Activated naive CD8-positive, alpha-beta T cell treated with anti-CD3 and anti-CD28 coated beads, Interleukin-2, amount 10 ng/mL, durations not matched to agents 7 days and 5 days (primary cell): ENCODE measurements at places on chromosomes 16 and 17.

DNA sequence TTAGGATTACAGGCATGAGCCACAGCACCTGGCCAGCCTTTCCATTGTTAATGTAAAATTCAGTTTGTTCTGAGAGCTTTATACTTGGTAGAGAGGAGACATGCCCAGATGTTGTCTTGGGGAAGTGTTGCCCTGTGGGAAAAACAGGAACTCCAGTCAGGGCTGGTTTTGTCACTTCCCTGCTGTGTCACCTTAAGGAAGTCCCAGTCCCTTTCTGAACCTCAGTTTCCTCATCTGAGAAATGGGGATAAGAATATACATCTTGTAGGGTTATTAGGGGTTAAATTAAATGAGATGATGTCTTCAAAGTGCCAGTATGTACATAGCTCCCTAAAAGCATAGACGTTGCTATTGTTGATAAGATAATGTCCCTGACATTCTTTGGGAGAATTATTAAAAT is 25.3 kb downstream of the CLEC16A start:
- H3K4me1 ChIP-seq: peaks cover 66% of the 10 kb centered on the region
- H3K27ac ChIP-seq: no peak overlapping the region
- no peak overlapping the region for H3K4me3 ChIP-seq
- H3K27me3 ChIP-seq: no peaks in the 10 kb centered on the region

GRCh38 chr16:73945631-73946030 is 351.0 kb upstream of the PSMD7 start:
- H3K36me3 ChIP-seq: no peaks in the 10 kb centered on the region
- peaks cover 2% of the 10 kb centered on the region for H3K27me3 ChIP-seq
- DNase-seq: no peak
- no peak overlapping the region for H3K27ac ChIP-seq
- no peak overlapping the region for H3K4me3 ChIP-seq
- H3K4me1 ChIP-seq: no peaks in the 10 kb centered on the region

DNA sequence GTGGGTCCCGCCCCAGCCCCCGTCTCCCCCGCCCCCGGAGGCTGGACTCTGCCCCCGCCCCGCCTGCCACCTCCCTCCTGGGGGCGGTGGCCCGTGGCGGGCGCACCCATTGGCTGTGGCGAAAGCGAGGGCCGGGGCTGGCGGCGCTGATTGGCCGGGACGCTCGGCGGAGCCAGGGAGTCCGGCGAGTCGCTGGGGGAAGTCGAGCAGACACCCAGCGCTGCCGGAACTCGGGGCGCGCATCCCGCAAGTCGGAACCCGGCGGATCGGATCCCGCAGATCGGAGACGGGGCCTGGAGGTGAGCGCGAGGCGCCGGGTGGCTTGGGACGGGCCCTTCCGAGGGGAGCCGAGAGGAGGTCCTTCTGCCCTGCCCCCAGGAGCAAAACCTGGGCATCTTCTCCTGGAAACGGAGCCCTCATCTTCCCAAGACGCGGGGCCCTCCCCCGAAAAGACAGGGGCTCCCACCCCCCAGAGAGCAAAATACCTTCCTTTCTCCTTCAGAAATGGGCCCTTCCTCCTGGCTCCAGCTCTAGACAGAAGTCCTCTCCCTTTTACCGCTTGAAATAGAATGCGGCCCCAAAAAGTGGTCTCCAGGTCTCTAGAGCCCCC is at the start of gene ABAT:
ABAT (plus strand) TSS at position 205 of the 610 bp plus-strand sequence. CDS start 61,123 bp downstream, outside the sequence.
- H3K4me3 ChIP-seq: peak within 1 kb of the TSS; percentile 85
- H3K27me3 ChIP-seq: peaks cover 4% of the 10 kb centered on the region
- peak within 1 kb of the TSS; percentile 77 for H3K27ac ChIP-seq

DNA sequence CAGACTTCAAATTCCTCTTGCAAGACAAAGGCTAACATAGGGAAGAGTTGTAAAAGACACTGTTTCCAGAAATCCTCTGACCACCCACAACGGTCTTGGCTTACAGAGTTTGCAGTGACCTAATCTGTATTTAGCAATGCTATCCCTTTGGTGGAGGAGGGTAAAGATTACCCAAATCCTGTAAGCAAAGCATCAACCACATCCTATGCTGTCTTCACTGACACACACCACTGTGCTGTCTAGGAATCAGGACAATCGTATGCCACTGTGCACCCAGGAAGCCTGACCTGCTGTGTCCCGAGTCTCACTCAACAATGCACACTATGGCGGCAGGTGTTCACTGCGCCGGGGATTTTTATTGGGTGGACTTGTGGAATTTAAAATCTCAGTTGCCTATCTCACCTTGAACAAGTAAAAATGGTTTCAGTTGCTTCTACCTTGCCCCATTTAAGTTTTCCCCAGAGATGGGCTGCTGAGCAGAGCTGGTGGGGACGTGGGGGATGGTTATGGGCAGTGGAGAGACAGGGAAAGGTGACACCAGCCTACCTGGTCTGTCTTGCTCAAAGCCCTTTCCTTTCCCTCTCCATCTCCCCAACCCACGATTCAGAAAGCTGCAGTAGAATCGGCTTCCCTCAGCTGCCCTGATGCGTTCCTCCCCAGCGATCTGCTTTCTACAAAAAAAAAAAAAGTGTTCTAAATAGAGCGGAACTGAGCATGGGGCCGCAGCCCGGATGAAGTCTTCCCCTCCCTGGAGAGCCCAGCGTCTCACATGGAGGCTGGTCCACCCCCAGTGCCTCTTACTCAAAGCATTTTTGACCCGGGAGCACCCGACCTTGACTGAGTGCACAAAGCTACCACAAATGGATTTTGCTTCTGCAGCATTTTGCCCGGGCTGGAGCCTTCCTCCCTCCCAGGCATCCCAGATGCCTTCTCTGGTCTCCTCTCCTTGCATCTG is 271.5 kb downstream of the SOX9 start:
- H3K36me3 ChIP-seq: no peaks in the 10 kb centered on the region
- no peak for DNase-seq
- no peak overlapping the region for H3K4me3 ChIP-seq
- H3K27me3 ChIP-seq: no peaks in the 10 kb centered on the region
- H3K27ac ChIP-seq: no peak overlapping the region

GRCh38 chr16:47617732-47618131 is 156.6 kb downstream of the PHKB start:
- DNase-seq: no peak
- H3K27ac ChIP-seq: no peak overlapping the region
- H3K36me3 ChIP-seq: peaks cover 17% of the 10 kb centered on the region
- no peaks in the 10 kb centered on the region for H3K27me3 ChIP-seq
- no peak overlapping the region for H3K4me3 ChIP-seq
- no peaks in the 10 kb centered on the region for H3K4me1 ChIP-seq

DNA sequence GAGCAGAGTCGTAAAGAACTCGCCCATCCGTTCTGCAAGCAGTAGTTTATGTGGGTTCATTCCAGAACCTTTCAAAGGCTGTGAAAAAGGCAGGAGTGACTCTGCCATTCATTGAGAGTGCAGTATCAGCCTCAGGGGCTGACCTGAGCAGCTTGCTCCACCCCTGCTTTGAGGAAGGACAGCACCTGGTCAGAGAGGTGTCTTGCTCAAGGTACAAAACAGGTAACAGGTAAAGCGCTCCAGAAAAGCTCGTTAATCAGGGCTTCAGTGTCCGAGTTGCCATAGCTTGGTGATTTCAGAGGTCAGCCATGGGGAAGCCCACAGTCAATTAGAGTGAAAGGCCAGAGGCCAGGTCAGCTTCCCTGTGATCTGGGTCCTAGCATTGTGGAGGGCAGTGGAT is 251.1 kb downstream of the ABCC12 start:
- no peak overlapping the region for H3K27ac ChIP-seq
- no peaks in the 10 kb centered on the region for H3K4me1 ChIP-seq
- no peak for DNase-seq
- H3K27me3 ChIP-seq: no peaks in the 10 kb centered on the region
- no peaks in the 10 kb centered on the region for H3K36me3 ChIP-seq

- H3K36me3 ChIP-seq: peaks cover 2% of the 10 kb centered on the region
- H3K4me1 ChIP-seq: peaks cover 7% of the 10 kb centered on the region
- H3K27me3 ChIP-seq: no peaks in the 10 kb centered on the region
- peak overlapping the region; percentile 28 for H3K27ac ChIP-seq
- no peak overlapping the region for H3K4me3 ChIP-seq
- no peak for DNase-seq
Observed at GRCh38 chr17:29112771-29113295, 67.4 kb downstream of the MYO18A start.

GRCh38 chr17:47119746-47120520 is 69.2 kb downstream of the CDC27 start:
- peaks cover 13% of the 10 kb centered on the region for H3K36me3 ChIP-seq
- H3K4me3 ChIP-seq: no peak overlapping the region
- H3K27ac ChIP-seq: no peak overlapping the region
- H3K4me1 ChIP-seq: no peaks in the 10 kb centered on the region
- H3K27me3 ChIP-seq: no peaks in the 10 kb centered on the region

DNA sequence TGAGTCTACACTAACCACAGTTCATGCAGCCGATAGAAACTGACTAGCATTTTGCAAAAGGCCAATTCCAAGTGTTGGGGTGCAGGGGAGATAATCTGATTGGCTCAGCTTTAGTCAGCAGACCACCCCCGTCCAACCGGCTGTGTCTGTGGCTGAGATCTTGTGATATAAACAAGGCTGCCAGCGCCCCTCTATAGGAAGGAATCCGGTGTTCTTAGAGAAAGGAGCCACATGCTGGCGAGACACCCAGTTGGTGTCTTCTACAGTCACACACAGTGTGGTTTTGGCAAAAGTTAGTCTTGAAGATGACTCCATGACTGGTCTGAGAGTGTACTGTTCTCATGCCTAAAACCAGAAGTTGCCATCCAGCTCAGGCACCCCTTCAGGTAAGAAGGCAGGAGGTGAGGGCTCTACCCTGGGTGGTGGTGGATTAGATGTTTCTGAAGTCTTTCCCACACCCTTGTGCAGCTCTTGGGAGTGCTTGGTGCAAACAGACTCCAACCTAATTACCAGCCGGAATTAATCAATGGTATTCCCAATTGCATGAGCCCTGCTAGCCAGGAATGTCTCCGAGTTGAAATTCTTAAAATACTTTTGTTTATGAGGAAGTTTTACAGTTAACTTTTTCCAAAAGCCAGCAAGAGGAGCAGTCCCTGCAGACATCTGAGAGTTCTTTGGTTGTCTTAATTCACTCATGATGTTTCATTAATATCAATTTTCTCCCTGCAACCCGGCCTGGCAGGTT is 172.3 kb upstream of the IRX6 start:
- no peaks in the 10 kb centered on the region for H3K36me3 ChIP-seq
- H3K27me3 ChIP-seq: no peaks in the 10 kb centered on the region
- no peak for DNase-seq
- H3K4me1 ChIP-seq: no peaks in the 10 kb centered on the region

- no peak overlapping the region for H3K27ac ChIP-seq
- no peaks in the 10 kb centered on the region for H3K27me3 ChIP-seq
- DNase-seq: no peak
- peaks cover 17% of the 10 kb centered on the region for H3K4me1 ChIP-seq
- peaks cover 9% of the 10 kb centered on the region for H3K36me3 ChIP-seq
Observed at GRCh38 chr17:63634816-63635215, 12.6 kb downstream of the MAP3K3 start.

DNA sequence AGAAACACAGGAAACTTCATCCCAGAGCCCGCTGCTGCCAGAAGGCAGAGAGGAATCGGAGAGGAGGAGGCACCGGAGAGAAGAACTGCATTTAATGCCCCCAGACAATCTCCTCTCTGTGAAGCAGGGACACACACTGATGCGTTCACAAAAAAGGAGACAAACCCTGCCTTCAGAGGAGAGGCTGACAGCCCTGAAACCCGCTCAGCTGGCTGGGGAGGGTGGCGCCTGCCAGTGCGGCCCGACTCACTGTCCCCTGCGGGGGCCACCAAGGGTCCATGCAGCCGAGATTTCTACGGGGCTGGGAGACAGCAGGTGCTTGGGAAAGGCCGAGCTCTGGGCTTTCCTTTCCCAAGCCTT is 21.9 kb upstream of the CACNG1 start:
- no peak overlapping the region for H3K4me3 ChIP-seq
- H3K27ac ChIP-seq: no peak overlapping the region
- no peaks in the 10 kb centered on the region for H3K36me3 ChIP-seq
- H3K27me3 ChIP-seq: no peaks in the 10 kb centered on the region

GRCh38 chr17:55237268-55237667 is 27.5 kb upstream of the HLF start:
- DNase-seq: no peak
- no peak overlapping the region for H3K4me3 ChIP-seq
- H3K36me3 ChIP-seq: no peaks in the 10 kb centered on the region
- peaks cover 26% of the 10 kb centered on the region for H3K27me3 ChIP-seq
- no peak overlapping the region for H3K27ac ChIP-seq
- H3K4me1 ChIP-seq: peaks cover 8% of the 10 kb centered on the region

DNA sequence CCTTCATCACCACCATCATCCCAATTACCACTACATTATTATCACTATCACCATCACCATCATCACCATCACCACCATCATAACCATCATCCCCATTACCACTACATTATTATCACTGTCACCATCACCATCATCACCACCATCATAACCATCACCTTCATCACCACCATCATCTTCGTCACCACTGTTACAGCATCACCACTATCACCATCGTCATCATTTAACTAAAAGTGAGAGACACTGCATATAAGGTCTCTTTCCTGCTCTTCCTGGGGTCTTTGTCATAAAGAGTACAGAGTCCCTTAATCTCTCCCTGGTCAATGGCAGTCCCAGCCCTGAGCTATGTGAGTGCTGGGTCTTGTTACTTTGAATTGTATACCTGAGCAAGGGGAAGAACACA is 133.5 kb downstream of the CMIP start:
- no peak overlapping the region for H3K4me3 ChIP-seq
- no peaks in the 10 kb centered on the region for H3K27me3 ChIP-seq
- no peak overlapping the region for H3K27ac ChIP-seq
- no peak for DNase-seq
- H3K36me3 ChIP-seq: peaks cover 1% of the 10 kb centered on the region

GRCh38 chr17:46770818-46771560 is 47.5 kb downstream of the WNT3 start:
- peaks cover 38% of the 10 kb centered on the region for H3K27me3 ChIP-seq
- H3K4me1 ChIP-seq: peaks cover 16% of the 10 kb centered on the region
- no peak overlapping the region for H3K27ac ChIP-seq
- DNase-seq: peak; percentile 54

DNA sequence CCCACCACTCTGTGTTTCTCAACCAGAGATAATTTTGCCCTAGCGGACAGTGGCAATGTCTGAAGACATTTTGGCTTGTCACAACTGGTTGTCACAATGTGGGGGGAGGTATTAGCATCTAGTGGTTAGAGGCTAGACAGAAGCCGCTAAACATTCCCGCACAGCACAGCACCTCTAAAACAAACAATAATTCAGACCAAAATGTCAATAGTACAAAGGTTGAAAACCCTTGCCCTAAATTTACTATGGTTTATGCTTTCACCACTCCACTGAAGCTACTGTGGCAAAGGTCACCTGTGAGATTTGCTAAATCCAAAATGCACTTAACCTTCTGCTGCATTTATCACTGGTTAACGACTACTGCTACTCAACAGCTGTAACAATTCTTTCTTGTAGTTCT is 14.1 kb downstream of the NUP88 start:
- no peaks in the 10 kb centered on the region for H3K27me3 ChIP-seq
- no peak for DNase-seq

- DNase-seq: no peak
- no peak overlapping the region for H3K27ac ChIP-seq
- peaks cover 23% of the 10 kb centered on the region for H3K4me1 ChIP-seq
- H3K27me3 ChIP-seq: no peaks in the 10 kb centered on the region
Observed at GRCh38 chr17:59764292-59764741, 56.9 kb downstream of the VMP1 start.
